ENCODE measurements at places on chromosomes 16 and 17.

DNA sequence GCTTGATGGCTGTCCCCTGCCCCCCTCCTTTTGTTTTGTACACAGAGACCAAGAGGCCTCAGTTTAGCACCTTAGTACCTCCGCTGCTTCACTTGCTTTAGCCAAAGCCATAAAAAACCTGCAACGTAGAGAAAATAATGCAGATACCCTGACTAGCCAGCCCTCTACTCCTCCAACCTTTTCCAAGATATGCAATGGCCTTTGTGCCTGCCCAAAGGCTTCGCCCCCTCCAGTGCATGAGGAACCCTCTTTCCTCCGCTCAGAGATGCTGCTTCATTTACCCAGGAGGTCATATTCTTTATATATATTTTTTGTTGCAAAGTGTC is 17.0 kb downstream of the CNTNAP1 start:
- no peak for DNase-seq

DNA sequence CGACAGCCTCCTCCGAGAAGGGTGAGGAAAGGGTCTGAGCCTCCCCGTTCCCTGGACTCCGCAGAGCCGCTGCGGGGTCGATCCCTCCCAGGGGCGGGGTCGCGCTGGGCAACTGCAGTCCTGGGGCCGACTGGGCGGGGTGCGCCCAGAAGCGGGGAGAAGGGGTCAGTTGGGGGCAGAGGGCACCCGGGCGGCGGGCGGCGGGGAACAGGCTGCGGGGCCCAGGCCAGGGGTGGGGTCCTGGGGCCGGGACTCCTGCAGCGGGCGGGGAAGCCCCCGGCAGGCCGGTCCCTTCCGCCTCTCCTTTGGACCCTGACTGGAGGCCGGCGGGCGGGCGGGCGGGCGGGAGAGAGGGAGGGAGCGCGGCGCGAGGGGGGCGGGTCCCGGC is 352 bp downstream of the GGNBP2 start:
- DNase-seq, result no peak

GRCh38 chr17:28059675-28060074 is 17.2 kb downstream of the NLK start:
- no peak for DNase-seq

GRCh38 chr16:26649381-26650045 is 417.2 kb upstream of the C16orf82 start:
- no peak for DNase-seq

DNA sequence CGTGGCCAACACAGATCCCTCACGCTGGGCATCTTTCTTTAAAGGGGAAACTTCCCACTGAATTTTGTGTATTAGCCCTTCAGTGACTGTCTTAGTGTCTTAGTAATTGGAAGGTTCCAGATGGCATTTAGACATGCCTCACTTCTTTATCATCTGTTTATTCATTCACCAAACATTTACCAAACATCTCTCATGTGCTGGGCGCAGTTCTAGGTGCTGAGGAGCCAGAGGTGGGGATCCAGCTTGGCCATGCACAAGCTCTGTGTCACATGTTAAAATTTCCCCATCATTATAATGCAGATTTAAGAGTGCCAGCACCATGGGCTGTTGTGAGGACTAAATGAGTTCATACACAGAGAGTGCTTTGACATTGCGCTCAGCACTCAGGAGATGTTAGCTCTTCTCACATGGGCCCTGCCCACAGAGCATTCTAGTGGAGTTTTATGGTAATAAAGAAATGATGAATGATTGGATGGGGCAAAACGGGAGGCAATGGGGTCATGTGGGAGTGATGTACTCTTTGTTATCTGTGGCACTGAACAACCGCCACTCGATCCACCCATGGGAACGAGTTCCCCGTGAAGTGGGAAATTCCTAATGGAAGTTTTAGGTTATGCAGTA is 119.7 kb downstream of the SNX29 start:
- DNase-seq, result no peak

DNA sequence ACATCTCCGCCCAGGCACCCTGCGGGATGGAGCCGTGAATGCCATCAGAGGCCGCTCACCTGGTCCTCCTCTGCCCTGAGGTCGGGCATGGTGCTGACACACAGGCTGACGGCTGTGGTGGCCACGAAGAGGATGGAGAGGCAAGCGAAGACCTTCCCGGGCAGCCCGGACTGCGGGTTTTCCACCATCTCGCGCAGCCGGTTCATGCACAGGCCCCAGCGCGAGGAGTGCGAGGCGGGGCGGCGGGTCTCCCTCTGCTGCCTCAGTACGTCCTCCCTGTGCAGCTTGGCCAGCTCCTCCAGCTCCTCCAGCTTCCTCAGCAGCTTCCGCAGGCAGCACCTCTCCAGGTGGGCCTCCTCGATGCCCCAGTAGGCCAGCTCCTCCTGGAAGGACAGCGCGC is 3.1 kb downstream of the KCNG4 start:
- no peak for DNase-seq
